ENCODE measurements at places on chromosomes 1 and 21.

DNA sequence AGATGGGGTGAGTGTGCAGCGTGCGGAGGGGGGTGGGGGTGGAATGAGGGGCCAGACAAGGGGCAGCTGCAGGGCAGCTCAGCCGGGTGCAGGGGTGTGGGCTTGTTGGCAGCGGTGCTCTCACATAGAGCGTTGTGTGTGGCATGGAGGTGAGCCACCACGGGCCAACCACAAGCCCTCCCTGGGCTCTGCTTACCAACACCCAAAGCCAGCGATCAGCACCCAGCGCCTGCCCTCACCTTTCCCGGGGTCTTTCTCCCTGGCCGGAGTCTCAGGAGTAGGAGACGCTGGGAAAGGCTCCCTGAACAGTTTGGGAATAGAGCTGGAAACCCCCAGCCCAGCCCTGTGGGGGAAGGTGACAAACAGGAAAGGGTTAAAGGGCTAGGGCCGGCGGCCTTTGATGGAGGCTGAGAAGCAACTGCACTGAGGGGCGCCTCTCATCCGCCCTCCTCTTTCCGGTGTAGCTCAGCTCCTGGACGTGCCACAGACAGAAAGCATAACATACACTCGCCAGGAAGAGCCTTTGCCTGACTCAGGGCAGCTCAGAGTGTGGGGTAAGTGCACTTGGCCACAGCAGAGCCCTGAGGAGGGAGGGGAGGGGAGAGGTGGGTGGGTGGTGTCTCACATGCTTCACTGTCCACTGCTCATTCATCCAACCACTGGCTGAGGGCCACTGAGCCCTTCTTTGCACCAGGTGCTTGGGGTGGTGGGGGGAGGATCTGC is 577 bp downstream of the IKBKE start:
- DNase-seq = peak; percentile 51

DNA sequence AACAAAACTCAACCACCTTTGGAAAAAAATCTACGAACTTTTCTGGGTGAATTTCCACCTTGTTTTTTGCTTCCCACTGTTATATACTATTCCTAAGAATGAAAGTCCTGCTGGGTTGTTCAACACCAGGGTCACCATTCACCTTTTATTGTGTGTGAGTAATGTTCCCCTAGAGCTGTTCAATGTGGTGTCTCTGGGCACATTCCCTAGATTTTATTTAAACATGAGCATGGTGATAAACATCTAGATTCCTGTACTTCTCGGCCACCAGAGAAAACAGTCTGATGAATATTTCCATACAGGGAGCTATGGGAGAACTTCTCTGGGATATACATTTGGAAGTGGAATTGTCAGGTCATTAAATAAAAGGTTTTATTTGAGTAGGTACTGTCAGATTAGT is 13.0 kb downstream of the FMN2 start:
- DNase-seq = no peak

GRCh38 chr1:116508984-116509980 is 61.5 kb downstream of the CD58 start:
- DNase-seq = peak; percentile 40

- no peak for DNase-seq
Measured at GRCh38 chr1:24173638-24174575, 13.2 kb downstream of the IFNLR1 start.

DNA sequence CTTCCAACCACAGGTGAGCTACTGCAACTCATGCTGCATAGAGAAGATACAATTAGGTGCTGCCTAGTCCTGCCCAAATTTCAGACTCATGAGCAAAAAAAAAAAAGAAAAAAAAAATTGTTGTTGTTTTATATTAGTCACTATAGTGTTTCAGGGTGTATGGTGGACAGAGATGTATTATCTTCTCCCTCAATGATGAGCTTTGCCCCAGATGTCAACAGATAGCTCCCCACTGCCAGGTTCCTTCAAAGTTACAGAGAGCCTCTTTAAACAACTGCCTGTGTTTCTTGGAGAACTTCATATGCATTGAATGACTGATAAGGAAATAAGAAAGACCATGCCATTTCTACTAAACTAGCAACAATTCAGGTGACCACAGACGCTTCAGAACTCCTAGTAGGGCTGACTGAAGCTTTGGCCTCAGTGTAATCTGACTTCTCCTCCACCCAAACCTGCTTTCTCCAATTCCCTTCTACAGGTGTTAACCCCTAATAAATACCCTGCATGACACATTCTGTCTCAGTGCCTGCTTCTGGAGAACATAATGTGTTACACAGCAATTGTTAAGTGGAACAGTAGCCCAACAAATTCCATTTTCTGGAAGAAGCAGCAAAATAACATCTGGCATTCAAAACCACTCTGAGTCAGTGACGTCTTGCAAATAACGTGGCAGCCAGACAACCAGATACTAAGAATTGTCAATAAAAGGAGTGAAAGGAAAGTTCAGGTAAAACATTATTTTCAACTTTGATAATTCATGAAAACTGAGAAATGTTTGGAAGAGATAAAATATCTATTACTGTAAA is 147.7 kb downstream of the CDC42BPA start:
- DNase-seq = no peak

DNA sequence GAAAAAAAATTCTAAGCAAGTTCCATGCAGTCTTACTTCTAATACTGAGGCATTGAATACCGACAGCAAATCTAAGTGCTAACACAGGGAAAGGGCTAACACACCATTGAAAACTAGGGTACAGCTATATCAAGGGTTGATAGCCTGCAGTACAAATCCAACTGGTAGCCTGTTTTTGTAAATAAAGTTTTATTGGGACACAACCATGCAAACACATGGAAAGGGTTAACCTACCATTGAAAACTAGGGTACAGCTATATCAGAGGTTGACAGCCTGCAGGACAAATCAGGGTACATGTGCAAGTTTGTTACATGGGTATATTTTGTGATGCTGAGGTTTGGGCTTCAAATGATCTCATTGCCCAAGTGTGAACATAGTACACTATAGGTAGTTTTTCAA is 212.9 kb downstream of the HIVEP3 start:
- no peak for DNase-seq

DNA sequence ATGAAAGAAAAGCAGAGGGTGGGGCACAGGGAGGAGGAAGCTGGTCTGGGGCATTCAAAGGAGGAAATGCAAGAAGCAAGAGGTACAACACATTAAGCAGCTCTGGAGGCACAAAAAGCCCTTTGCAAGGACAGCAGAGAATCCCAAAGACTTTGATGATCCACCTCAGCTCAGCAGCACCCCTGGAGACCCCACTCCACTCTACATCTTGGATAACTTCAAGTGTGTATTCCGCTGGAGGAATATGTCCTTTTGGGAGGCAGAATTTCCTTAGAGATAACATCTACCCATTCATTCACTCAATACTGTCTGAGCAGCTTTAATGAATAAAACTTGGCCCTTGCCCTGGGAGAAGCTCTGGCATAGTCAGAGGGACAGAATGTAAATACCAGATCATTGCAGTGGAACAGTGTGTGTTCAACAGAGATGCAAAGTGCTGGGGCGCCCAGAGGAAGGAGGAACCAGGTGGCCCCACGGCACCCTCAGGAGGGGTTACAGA is 599.7 kb downstream of the KIF26B start:
- DNase-seq = no peak

- DNase-seq = no peak
Measured at GRCh38 chr1:5348732-5349465, 643.3 kb downstream of the NPHP4 start.

DNA sequence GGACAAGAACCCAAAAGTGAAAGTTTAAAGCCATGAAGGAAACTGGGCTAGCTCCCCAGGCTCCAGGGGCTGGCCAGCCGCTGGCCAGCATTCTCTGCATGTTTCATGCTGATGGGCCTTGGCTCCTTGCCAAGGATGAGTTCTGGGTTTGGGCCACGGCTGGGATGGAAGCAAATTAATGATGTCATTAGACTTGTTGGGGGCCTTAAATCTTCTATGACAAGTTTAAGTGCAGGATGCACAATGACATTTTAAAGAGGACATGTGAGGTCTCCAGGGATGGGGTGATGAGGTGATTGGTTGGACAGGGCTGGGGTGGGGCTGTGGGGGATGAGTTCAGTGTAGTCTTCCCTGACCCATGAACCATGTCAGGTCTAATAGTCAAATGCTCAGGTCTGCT is 199.6 kb downstream of the TRABD2B start:
- DNase-seq = no peak

GRCh38 chr1:53473463-53473862 is 14.3 kb downstream of the DMRTB1 start:
- DNase-seq = no peak

GRCh38 chr1:13487143-13487868 is 26.5 kb downstream of the LRRC38 start:
- DNase-seq = no peak

DNA sequence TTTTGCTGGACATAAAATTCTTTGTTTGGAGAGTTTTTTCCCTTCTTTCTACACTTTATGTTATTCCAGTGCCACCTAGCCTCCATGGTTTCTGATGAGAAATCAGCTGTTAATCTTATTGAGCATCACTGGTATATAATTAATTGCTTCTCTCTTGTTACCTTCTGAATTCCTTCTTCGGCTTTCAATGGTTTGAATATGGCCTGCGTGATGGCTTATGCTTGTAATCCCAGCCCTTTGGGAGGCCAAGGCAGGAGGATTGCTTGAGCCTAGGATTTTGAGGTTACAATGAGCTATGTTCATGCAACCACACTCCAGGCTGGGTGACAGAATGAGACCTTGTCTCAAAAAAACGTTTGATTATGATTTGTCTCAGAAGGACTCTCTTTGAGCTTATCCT is 13.0 kb upstream of the CNIH4 start:
- no peak for DNase-seq

DNA sequence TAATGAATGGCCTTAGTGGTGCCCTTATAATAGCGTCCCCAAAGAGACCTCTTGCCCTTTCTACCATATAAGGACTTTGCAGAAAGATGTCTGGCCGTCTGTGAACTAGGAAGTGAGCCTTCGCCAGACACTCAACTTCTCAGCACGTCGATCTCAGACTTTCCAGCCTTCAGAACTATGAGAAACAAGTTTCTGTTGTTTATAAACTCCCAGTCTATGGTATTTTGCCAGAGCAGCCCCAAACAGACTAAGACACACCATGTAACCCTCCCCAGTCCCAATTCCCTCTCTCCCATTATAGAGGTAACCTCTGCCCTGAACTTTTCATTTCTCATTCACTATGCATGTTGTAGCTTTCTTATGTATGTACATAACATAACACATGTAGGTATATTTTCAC is 55.7 kb downstream of the NID1 start:
- no peak for DNase-seq

- DNase-seq = no peak
Measured at GRCh38 chr1:232531291-232531690, 98.6 kb downstream of the SIPA1L2 start.

DNA sequence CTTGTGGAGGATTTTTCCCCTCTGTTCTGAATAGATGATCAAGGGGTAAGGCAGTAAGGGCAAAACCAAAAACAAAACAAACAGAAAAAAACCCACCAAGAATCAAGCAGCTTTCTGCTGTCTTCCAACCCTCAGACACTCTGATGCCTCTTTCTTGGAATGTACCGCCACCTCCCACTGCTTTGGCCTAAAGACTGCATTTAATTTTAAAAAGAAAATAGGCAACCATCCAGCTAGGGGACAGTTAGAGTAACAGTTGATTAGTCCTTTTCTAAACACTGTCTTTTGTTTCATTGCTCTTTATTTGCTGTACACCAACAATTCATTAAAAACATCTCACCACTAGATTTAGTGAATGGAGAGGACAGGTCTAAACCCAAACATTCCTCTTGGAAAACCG is 21.5 kb downstream of the WLS start:
- DNase-seq = no peak

GRCh38 chr1:8171751-8172464 is 145.8 kb upstream of the ERRFI1 start:
- DNase-seq = no peak

DNA sequence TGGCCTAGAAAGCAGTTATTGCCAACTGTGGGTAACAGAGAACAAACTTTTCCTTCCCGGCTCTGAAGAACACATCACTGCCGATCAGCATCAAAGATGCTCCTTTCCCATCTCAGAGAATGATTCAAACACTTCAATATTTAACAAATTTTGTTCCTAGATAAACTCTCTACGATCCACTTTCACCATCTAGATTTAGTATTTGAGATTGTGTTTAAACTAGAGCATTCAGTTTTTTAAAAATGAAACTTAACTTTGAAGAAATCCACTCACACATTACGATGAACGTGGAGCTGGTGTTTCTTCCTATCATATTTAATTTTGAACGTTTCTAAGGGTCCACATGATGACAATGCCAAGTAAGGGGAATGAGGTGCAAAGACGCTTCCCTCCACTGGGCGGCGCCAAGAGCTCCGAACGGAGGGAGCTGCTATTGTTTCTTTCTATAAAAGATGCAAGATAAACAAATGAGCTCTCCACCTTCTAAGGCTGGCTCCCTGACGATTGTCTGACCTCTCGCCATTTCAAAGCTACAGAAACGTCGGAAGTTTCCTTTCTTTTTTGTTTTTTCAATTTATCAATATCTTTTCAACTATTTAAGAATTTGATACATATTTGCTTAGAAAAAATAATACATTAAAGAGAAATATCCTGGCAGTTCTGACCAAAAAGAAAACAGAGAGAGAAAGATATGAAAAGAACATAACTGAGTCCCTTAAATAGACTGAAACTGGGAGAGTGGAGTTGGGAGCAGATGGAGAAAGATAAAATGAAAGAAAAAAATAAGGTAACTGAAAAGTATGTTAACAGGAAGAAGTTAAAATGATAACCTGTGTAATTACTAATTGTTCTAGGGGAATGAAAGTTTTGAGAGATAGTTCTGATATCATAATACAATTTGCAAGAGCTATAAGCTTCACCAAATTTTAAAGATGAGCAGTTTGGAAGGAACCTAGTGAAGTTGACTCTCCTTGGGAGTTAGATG is 4.4 kb upstream of the BARHL2 start:
- DNase-seq = peak; percentile 34

DNA sequence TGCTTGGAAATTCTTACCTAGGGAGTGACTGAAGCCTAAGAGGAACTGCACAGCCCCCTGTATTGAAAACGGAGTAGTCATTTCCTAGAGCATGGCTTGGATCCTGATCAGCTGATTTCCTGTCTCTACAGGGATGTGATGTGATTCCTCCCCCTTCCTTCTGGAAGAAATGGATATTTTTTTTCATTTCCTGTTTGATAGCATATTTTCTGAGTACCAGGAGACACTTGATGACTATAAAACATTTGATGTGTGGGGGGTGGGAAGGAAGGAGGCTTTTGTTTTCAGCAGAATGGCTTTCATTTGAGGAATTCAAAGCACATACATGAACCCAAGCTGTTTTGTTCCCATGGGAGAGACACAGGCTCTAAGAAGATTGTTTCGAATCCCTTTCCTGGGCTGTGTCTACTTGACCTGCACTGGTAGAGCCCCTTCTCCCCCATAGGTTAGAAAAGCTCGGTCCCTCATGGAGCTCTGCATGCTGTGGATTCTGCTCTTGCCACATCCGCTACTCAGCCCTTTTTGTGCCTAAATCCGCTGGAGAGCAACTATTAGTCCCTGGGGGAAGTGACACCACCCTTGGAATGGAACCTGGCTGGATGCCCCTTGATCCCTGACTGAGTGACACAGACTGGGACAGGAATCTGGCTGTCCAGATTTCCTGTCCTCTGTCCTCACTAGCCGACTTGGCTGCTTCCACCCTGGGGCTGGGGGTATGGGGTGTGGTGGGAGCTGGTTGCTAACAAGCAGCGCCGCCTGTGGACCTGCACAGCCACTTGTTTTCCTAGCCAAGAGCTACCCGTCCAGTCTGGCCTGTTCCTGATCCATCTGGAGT is 71.8 kb upstream of the MACF1 start:
- no peak for DNase-seq

GRCh38 chr1:5632224-5632623 is 360.0 kb downstream of the NPHP4 start:
- DNase-seq = peak; percentile 3

- DNase-seq = no peak
Measured at GRCh38 chr1:218364028-218364710, 19.0 kb downstream of the TGFB2 start.

GRCh38 chr1:1281533-1282321 is 1.5 kb downstream of the SCNN1D start:
- no peak for DNase-seq

Measured in stimulated activated CD8-positive, alpha-beta memory T cell treated with anti-CD3 and anti-CD28 coated beads, Interleukin-15, amount 100 ng/mL, for 48 hours (primary cell).